Caudate nucleus (tissue), 63 donors: ENCODE measurements at places on chromosomes 2 and 18.

- no peak for DNase-seq
Measured at GRCh38 chr2:158325031-158325781, 131.3 kb downstream of the CCDC148 start.

- DNase-seq: no peak
Measured at GRCh38 chr2:173412628-173413027, 58.0 kb downstream of the CDCA7 start.

DNA sequence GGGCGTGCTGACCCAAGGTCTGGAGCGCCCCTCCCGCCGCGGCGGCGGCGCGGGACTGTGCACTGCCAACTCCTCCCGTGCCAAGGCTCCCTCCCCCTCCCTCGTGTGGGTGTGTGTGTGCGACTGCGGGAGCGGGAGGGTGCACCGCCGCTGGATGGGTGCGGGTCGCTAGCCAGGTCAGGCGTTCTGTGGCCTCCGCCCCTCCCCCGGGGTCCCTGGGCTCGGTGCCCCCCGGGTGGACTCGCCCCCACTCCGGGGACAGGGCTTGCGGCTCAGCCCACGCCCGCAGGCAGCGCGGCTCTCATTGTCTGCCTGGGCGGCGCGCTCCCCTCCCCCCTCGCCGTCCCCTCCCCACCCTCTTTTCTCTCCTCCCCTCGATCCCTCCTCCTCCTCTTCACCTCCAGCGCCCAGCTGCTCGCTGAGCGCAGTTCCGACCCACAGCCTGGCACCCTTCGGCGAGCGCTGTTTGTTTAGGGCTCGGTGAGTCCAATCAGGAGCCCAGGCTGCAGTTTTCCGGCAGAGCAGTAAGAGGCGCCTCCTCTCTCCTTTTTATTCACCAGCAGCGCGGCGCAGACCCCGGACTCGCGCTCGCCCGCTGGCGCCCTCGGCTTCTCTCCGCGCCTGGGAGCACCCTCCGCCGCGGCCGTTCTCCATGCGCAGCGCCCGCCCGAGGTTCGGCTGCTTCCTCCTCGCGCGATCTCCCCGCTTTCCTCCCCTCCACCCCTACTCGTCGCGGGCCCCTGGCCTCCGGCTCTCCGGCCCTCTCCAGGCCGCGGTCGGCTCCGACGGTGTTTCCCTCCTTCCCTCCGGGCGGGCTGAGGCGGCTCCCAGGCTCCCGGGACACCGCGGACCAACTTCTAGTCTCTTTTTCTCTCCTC lies at the start of gene GATA6:
GATA6 (plus strand) TSS at position 579 of the 878 bp plus-strand sequence. CDS start 1,556 bp downstream, outside the sequence.
- DNase-seq: no peak

- DNase-seq: no peak
Measured at GRCh38 chr2:186255823-186256222, 230.2 kb upstream of the ZC3H15 start.

DNA sequence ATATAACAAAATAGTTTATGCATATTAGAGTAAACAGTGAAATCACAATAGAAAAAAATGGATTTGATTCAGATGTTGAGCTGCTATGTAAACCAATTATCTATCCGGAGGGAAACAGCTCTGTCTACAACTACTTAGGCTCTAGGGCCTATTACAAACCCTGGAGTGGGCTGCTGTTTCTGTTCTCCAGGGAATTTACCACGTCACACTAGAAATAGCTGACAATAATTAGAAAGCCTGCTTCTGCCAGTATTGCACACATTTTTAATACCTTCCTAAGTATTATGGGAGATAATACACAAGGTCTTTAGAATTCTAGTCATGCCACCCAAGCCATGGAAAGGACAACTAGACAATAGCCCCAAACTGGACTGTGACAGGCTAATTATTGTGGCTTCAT lies 411.1 kb downstream of the FIGN start:
- no peak for DNase-seq

GRCh38 chr2:83901317-83901716 lies 557.8 kb downstream of the SUCLG1 start:
- no peak for DNase-seq

DNA sequence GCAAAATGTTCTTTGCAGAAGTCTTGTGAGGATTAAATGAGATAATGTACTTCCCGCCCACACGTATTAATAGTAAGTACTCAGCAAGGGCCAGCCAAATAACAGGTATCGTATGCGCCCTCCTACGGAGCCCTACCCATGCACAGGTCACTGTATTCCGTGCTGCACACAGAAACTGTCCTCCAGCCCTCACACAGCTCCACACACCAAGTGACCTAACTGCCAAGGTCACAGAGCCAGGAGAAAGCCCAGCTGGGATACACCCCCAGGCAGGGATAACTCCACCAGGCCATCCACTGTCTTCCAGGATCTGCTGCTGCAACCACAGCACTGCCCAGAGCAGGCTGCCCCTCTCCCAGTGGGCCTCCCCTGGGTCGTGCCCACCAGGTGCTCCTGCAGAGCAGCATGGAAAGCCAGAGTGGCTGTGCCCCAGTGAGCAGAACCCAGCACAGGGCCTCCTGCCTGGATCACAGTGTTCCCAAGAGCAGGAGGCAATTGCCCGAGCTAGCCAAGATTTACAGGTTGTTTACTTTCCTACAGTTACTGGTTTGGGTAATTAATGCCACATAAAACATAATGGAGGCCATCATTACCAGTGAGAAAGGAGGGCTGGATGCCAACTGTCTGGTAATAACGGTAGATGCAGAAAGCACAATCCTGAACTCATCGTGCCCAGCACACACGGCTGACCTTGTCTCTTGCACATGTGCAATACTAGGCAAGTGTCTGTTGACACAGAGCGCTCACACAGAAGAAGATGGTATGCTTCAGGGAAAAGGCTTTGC lies 24.4 kb downstream of the TFCP2L1 start:
- no peak for DNase-seq

DNA sequence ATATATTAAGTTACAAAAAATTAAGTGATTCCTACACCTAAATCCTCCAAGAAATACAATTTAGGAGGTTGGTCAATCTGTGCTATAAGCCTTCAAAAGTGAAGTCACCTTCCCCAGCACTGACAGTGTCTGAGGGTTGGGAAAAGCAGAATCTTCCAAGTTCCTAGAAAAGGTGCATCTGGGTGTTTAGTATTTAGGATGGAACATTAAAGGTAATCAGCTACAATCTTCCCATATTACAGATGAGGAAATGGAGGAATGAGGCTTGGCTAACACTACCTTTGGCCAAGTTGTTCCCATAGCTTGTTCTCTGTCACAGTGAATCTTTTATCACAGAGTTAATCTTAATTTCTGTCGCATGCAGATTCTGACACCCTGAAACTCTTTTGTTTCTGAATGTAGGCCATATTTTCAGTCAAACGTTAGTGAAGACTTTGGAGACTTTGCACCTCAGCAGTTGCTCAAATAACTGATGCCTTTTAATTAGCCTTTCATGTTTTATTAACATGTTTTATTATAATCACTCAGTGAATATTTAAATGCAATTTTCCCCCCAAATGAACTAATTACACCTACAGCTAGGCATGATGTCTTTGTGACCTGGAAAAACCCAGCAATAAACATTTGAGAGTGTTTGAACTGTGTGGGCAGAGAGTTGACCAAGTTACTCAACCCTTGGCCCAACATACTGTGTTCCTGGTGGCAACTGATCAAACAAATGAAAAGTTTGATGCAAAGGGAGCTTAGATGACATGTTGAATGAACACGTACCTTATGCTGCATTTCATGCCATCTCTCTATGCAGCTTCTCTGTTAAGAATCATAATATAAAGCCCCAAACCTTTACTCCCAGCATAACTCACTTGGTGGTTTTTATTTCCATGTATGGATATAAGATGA lies 17.6 kb downstream of the FN1 start:
- no peak for DNase-seq

- DNase-seq: no peak
Measured at GRCh38 chr2:7801212-7801611, 880.6 kb upstream of the ID2 start.

- DNase-seq: no peak
Measured at GRCh38 chr2:20451341-20451740, 4.5 kb downstream of the RHOB start.

- DNase-seq: no peak
Measured at GRCh38 chr18:31610286-31611205, 18.9 kb downstream of the TTR start.

DNA sequence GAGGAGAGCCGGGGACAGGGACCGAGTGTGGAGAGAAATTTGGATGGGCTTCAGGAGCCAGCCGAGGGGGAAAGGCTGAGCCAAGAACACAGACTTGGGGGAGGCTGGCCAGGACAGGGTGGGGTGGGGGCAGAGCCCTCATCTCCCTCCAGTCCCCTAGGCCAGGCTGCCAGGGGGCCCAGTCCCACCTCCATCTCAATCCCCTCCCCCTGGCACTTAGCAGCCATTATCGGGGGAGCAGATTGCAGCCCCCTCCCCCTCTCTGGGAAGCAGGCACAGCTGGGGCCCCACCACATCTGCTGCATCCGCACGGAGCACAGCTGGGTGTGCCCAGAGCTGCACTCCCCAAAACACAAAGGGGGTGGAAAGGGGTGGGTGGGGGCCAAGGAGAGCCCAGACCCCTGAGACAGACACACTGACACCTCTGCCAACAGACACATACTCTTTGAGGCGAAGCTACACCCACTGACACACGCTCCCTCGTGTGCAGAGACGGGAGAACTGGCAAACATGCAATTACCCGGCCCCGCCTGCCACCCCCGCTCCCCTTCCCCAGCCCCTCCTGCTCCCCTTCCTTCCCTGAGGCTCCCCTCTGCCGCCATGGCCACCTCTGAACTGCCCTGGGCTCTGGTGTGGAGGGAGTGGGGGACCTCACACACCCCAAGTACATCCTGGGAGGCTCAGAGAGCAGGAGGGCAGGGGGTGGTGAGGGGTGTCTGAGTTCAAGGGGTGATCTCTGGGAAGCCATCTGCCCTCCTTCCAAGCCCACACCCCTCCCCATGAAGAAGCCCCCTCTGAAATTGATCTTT lies 5.1 kb upstream of the ASIC4 start:
- no peak for DNase-seq

DNA sequence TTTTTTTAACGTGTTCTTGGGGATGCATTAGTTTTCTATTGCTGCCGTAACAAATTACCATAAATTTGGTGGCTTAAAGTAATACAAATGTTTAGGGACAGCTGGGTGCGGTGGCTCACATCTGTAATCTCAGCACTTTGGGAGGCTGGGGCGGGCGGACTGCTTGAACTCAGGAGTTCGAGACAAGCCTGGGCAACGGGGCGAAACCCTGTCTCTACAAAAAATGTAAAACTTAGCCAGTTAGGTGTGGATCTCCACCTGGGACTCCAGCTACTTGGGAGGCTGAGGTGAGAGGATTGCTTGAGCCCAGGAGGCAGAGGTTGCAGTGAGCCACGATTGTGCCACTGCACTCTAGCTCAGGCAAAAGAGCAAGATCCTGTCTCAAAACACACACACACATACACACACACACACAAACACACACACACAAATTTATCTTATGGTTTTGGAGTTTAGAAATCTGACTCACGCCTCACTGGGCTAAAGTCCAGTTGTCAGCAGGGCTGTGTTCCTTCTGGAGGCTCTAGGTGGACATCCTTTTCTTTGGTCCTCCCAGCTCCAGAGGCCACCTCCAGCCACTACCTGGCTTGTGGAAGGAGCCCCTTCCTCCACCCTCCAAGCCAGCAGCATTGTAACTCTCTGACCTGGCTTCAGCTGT lies 76.1 kb downstream of the SEPTIN10 start:
- DNase-seq: no peak

- no peak for DNase-seq
Measured at GRCh38 chr2:239244625-239245024, 156.2 kb downstream of the HDAC4 start.

DNA sequence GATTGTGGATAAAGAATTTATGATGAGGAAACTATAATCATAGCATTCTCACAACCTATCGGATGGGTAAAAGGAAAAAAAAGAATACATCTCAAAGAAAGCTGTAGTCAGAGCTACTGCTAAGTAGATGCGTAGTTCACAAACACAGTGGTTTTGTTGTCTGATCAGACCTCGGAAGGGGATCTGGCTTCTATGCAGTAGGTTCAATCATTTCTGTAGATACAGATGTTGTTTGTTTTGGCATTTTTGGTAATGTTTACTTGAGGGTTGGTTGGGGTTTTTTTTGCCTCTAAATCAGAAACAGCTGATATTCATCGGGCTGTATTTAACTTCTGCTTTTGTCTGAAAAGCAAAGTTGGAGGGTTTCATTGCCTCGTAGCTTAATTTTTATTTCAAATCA lies 42.1 kb downstream of the NPAS2 start:
- DNase-seq: no peak

GRCh38 chr2:121408641-121409040 lies 122.0 kb upstream of the RNU4ATAC start:
- DNase-seq: no peak

DNA sequence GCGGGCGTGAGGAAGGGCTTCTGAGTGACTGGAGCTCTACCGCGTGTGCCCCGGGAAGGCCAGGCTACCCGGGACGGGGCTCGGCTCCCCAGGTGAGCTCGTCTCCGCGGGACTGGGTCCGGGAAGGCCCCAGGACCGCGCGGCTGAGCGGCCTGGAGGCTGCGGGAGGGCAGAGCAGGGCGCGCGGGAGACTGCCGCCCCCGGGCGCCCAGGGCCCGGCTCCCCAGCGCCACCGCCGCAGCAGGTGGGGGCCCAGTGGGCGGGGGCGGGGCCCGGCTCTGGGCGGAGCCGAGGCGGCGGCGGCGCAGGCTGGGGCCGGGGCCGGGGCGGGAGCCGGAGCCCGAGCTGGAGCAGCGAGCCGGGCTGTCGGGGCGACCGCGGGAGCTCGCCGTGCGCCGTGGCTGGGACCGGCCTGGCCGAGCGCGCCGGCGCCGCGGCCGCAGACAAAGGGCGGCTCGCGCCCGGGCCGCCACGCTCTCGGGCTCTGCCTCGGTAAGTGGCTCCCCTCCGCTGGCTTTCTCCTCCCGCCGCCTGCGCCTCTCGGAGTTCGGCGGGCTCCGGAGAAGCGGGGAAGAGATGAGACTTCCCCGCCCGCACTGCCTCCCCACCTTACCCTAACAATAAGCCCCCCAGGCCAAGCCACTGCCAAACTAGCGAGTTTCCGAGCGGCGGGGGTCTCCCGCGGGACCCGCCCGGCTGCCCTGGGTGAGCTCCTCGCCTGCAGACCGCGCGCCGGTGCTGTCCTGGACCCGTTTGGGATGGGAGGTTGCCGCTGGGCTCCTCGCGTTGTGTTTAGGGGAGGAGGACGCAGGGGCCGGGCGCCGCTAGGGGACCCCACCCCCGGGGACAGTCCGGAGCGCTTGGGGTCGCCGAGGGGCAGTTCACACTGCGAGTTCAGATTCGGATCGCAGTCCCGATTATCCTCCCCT lies at the start of gene MAPK4:
MAPK4 (plus strand) TSS at position 336 of the 929 bp plus-strand sequence. CDS start 103,872 bp downstream, outside the sequence.
- DNase-seq: no peak

DNA sequence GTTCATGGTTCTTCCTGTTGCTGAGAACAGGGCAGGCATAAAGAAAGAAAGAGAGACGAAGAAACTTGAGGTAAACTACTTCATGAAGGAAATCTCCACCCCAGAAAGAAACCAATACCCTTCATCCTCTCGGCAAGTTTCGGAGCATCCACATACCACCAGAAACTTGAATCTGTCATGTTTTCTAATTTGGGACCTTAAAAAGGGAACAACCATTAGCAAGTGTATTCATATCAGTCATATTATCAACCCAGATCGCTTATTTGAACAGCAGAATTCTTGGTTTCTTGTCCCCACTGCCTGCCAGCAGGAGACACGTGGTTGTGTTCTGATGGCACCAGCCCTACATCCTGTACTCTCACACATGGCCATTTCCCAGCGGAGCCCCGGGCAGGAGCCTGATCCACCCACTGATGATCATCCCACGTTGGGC lies 53.2 kb upstream of the FZD7 start:
- DNase-seq: no peak

GRCh38 chr2:35978218-35978617 lies 377.4 kb upstream of the CRIM1 start:
- no peak for DNase-seq

- DNase-seq: no peak
Measured at GRCh38 chr2:8648441-8649213, 33.2 kb upstream of the ID2 start.
